ENCODE measurements at places on chromosomes 11 and 22.

GRCh38 chr22:34878171-34878570 lies 187.8 kb upstream of the ISX start:
- DNase-seq, result no peak

GRCh38 chr11:74630043-74630442 lies 37.7 kb downstream of the POLD3 start:
- DNase-seq, result no peak

GRCh38 chr11:120775986-120776951 lies 247.6 kb upstream of the TBCEL start:
- no peak for DNase-seq

DNA sequence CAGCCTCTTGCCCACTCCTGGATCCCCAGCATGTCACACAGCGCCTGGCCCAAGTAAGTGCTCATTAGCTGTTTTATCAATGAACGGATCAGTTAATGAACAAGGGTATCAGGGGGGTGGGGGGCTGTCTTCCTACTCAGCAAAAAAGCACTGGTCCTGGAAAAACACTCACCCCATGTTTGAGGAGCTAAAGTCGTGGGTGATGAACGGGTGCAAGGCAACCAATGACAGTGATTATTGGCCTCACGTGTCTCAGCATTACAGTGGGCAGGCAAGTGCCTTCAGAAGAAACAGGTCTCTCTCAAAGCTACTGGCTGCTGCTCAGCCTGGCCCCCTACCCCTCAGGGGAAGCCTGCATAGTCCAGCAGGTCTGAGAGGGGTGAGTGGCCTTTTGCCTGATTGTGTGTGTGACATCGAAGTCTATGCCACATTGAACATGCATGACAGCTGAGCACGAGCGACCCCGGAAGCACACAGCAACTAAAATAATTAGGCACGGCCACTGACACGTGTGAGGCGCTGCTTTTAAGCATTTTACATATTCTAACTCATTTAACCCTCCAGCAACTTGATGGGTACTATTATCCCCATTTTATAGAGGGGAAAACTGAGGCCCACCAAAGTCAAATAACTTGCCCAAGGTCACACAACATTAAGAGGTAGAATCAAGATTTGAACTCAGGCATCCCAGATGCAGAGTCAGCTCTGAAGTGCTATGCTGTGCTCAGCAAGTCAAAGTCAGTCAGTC lies 2.6 kb upstream of the MS4A10 start:
- no peak for DNase-seq

DNA sequence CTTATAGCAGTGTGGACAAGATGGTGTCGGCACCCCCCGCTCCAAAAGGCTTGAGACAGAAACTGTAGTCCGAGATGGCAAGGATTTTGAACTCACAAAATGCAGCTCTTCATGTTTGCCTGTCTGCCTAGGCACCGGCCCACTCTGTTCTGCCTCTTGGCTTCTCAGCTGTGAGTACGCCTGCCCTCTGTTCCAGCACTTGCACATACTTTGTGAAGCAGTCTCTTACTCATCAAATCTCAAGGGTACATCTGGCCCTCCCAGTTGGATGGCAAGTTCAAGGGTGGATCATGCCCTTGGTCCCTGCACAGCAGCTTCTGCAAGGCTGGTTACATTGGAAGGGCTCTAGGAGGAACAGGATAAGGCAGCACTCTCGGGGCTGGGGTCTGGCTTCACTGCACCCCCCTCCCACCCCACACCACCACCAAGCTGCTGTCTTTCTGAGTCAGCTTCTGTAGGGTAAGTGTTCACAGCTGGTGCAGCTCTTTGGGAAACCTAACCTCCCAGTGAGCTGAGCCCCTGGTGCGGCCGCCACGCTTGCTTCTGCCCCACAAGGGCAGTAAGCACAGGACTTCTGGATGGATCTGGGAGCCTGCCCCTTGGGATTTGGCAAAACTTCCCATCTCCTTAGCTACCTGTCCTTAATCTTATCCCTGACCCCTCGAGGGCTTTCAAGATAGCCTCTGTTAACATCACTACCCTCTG lies 37.2 kb downstream of the FAM83F start:
- no peak for DNase-seq

GRCh38 chr11:64341851-64342791 lies 2.1 kb downstream of the CCDC88B start:
- peak; percentile 79 for DNase-seq

DNA sequence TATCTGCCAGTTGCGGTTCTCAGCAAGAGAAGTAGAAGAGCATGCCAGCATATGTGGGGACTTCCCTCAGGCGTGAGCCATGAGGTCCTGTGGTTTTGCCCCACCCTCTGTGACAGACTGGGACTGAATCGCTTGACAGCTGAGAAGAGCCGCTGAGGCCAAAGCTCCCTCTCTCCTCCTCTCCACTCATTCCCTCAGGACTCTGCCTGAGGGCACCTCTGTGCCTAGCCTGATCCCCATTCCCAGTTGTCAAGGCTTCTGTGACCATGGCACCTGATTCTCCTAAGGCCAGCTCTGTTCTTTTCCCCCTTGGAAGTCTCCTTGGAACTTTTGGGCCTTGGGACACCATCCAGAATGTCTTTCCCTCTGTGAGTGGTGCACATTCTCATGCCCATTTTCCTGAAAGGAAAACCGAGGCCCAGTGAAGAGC lies 27.0 kb downstream of the ART5 start:
- DNase-seq, result peak; percentile 70

DNA sequence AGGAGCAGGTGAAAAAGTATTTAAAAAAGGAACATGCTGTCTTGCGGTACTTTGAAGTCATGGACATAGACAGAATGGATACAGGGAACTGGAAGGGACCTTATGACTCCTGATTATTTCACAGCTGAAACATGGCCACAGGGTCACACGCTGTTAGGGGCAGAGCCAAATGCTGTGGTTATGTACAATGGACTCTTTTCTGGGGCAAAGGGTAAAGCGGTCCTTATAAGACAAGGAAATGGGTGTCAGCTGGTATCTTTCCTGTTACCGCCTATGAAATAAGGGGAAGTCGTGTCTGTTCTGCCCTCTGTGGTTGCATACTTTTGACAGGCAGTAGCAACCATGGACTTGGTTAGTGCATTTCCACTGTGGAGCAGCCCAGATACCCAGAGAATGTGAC lies 12.8 kb upstream of the ST14 start:
- peak; percentile 96 for DNase-seq

DNA sequence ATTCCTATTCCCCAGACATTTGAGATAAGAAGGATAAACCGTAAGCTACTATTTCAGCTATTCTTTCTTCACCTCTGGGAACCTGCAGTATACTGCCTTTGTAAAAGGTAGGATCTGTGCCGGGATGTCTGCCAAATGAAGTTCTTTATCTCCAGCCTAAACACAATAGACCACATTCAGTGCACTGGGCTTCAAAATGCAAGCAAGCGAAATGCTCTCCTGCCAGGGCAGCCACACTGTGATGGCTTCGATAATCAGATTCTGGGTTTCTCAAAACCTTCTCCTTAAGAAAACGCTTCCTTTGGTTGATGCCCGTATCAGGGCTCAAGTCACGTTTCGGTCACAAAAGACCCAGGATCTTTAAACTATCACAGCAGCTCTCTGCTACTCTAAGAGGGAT lies 299.5 kb upstream of the B3GAT1 start:
- DNase-seq, result no peak

GRCh38 chr11:65615950-65616574 lies 486 bp downstream of the PCNX3 start:
- no peak for DNase-seq
